ENCODE measurements at places on chromosomes 12 and 14.

DNA sequence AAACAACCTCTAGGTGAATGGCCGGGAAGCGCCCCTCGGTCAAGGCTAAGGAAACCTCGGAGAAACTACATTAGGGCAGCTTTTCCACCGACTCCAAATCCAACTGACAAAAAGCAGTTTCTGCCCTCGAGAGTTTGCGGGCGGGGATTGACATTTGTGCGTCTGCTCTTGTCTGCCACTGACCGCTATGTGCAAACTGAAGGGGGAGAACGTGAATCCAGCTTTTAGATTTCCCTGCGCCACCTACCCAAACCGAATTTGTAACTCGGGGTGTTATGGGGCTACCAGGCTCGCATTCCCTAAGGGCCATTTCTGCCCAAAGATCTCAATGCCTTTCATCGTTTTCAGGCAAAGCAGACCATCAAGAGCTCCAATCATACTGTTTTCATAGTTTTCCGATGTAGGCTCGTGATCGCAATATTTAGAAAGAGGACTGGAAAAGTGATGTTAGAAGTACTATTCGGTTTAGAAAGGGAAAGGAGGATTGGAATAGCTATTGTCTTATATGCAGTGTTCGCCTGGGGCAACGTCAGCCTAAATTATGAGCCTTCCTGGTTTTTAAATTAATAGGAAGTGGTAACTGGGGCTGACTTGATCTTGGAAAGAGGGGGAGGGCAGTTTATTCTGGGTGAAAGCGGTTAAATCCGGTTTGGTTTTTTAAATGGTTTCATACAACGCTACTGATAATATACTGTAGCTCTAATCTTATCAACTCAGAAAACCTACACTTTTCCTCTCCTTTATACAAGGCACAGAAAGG is 45.4 kb downstream of the BCAT1 start:
- peak; percentile 81 for DNase-seq

- no peak for DNase-seq
Observed at GRCh38 chr12:47551426-47551851, 154.4 kb downstream of the RPAP3 start.

DNA sequence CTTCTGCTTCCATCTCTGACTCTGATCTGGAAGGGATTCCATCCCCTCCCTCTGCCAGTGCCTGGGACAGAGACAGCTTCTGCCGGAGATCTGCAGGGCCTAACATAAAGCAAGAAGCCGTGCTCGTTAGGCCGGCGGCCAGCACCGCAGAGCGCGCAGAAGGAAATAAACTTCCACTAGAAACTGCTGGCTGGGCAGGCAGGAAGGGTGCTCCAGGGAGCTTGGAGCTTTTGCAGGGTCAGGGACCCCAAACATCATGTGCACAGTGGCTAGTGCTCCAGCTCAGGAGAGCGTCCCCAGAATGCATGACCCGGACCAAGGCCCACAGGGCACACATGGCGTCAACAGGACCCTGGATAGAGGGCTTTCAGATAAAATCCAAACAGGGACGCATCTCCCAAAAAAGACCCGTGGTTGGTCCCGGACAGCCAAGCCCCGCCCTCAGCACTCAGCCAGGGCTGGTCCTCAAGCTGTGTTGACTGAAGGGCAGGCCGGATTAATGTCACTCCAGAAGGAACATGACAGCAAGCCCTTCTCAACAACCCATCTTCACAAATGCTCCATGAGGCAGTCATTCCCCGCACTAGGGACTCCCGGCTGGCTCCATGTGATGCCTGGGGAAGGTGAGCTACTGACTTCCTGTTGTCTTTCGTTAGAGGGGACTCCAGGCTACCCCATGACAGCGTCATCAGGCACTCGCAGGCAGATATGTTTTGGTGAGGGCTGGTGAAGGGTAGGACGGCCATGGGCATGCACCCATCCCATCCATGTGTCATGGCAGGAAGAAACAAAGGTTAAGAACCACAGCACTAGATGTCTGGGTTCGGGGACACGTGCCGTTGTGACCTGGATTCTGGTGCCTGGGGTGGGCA is 121.5 kb downstream of the CALM1 start:
- DNase-seq: no peak

DNA sequence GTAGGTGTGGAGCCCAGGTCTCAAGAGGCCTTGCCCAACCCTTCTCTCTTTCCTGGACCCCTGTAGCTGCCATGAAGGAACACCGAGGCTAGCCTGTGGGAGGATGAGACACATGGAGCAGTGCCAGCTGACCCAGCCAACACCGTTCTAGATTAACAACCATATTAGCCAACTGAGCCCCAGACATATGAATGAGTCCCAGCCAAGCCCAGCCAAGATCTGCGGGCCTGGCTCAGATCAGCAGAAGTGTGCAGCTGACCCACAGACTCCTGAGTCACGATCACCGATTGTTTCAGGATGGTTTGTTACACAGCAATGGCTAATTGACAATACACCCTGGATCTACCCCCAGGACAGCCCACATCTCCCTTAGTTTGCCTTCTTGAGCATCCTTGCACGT is 82.1 kb downstream of the NTF3 start:
- DNase-seq: no peak

- DNase-seq: no peak
Observed at GRCh38 chr14:61451891-61452400, 130.6 kb downstream of the PRKCH start.
